ENCODE measurements at places on chromosomes 12 and 14. TPM values are rescaled to one million over a fixed set of nuclear protein-coding genes. Genes with fewer than 3 reads are reported as not detected.

DNA sequence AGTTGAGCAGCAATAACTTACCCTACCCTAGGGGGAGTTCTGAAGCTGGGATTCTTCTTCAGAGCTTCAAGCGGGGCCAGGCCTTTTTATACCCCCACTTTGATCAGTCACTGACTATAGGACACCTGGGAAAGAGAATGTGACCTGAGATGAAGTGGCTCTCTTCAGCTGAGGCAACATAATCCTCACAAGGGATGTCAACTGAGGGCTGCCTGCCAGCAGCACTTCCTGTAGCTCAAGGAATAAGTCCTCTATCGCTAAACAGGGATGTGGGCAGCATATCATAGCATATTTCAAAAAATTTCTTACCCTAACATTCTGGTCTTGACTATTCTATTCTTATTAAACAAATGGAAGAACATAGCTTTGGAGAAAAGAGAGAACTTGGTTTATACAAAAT, 17.4 kb downstream of the LGALS3 start:
- no peak overlapping the region for H3K4me3 ChIP-seq
- no peaks in the 10 kb centered on the region for H3K27me3 ChIP-seq
- H3K27ac ChIP-seq, result no peak overlapping the region
- DNase-seq, result no peak
- peaks cover 44% of the 10 kb centered on the region for H3K36me3 ChIP-seq

DNA sequence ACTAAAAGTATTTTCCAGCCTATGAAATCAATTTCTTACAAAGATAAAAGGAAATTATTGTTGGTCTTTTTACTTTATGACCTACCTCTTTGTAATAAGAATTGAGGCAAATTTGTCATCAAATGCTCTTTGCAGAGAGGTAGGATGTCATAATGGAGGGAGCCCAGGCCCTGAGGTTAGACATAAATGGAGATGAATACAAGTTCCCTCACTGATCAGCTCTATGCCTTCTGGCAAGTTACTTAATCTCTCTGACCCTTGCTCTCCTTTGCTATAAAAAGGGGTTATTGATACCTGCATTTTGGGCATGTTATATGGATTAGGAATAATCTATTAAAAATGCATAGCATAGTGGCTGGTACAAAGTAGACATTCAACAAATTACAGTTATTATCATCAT, 146.9 kb upstream of the KRR1 start:
- no peaks in the 10 kb centered on the region for H3K4me1 ChIP-seq
- H3K36me3 ChIP-seq, result no peaks in the 10 kb centered on the region
- no peak overlapping the region for H3K4me3 ChIP-seq
- no peak for DNase-seq
- H3K27ac ChIP-seq, result no peak overlapping the region

GRCh38 chr14:102711207-102711606, 66.0 kb upstream of the TRAF3 start:
- no peaks in the 10 kb centered on the region for H3K27me3 ChIP-seq
- peaks cover 13% of the 10 kb centered on the region for H3K36me3 ChIP-seq
- no peak for DNase-seq
- H3K4me1 ChIP-seq, result no peaks in the 10 kb centered on the region
- H3K4me3 ChIP-seq, result no peak overlapping the region

DNA sequence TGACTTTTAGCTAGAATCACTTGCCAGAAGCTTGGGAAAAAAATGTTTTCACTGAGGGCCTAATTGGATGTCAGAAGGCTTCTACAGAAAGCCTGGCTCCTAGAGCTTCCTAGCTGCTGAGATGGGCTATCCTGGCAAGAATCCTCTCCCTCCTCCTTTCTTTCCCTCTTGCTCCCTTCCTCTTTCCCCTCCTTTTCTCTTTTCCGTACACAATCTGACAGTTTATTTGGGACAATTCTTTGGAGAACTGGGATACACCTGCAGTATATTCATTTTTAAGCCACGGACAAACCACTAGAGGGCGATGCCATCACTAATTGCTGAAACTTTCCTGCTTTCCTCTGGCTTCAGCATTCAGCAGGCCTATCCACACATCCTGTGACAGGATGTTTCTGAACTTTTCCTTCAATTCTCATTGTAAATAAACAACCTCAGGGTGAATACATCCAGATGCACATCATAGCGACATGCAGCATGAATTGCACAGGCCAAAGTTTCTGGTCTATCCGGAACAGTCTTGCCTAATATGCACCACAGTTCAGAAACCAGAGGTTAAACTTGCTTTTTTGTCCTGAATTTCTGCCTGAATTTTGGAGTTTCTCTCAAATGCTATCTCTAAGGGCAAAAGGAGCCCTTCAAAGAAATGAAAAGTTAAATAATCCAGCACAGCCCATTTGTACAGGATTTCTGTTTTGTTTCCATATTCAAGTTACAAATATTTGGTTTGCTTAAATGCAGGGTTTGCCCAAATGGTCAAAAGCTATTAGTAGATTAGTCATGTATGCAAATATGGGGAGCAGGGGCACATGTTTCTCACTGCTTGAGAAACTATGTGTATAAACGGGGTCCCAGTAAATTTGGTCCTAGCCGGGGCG, 142.8 kb downstream of the PAWR start:
- H3K27me3 ChIP-seq, result no peaks in the 10 kb centered on the region
- peaks cover 34% of the 10 kb centered on the region for H3K4me1 ChIP-seq
- no peaks in the 10 kb centered on the region for H3K36me3 ChIP-seq
- peak overlapping the region; percentile 98 for H3K27ac ChIP-seq
- peak overlapping the region; percentile 5 for H3K4me3 ChIP-seq

DNA sequence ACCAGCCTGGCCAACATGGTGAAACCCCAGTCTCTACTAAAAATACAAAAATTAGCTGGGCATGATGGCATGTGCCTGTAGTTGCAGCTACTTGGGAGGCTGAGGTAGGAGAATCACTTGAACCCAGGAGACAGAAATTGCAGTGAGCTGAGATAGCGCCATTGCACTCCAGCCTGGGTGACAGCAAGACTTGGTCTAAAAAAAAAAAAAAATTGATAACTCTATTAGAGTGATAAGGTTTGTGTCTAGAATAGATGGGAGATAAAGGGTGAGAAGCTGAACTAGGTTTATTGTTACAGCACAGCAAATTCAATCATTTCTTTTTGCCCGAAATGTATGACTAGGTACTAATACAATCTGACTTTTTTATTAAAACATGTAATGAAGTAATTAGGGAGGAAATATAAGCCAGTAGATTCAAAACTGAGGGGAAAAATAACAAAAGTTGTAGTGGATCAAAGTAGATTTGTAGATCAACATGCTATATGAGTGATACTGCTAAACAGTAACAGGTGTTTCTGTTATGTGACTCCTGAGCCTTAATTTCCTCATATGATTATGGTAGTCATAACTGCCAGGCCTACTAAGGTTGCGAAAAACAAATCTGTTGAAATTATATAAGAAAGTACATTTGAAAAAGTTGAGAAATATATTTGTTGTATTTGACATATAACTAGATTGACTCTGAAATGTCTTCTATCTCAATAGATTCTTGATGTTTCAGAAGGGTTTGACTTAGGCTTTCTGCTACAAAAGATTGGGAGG, 83.6 kb downstream of the WNK1 start:
- no peaks in the 10 kb centered on the region for H3K4me1 ChIP-seq
- no peak overlapping the region for H3K27ac ChIP-seq
- DNase-seq, result no peak
- H3K27me3 ChIP-seq, result no peaks in the 10 kb centered on the region
- no peak overlapping the region for H3K4me3 ChIP-seq
- peaks cover 4% of the 10 kb centered on the region for H3K36me3 ChIP-seq

DNA sequence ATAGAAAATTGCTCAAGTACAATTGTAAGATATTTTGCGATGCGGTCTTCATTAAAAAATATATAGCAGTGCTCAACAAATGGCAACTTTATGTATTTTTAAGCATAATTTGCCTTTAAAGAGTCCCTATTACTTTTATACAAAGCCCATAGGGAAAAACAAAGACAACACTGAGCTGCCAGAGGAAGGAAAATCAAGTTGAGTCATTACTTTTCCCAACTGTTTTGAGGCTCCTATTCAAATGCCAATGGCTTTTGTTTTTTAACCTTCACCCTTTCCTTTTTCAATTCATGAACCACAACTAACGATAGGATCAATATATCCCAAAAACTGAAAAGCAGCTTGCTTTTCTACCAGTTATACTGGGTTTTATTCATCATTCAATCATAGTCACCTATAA, 157.6 kb upstream of the PLEKHA5 start:
- DNase-seq, result no peak
- no peaks in the 10 kb centered on the region for H3K27me3 ChIP-seq
- no peak overlapping the region for H3K27ac ChIP-seq
- H3K4me3 ChIP-seq, result no peak overlapping the region
- H3K36me3 ChIP-seq, result no peaks in the 10 kb centered on the region
- H3K4me1 ChIP-seq, result peaks cover 13% of the 10 kb centered on the region

DNA sequence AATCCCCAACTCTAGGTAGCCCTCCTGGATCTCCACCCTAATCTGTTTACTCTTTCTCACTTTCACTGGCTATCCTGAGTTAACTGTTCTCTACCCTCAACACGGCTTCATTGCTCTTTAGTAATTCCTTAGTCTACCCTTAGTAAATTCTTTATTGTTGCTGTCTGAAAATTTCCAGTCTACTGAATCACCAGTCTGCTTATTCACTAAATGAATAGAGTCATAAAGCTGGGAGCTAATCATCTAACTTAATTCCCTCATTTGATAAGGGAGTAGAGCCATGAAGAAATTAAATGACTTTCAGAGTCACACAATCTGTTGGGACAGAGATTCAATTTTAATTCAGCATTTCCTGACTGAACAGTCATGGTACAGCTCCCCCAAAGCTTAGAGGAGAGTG, 36.5 kb downstream of the YEATS4 start:
- no peaks in the 10 kb centered on the region for H3K27me3 ChIP-seq
- H3K4me1 ChIP-seq, result no peaks in the 10 kb centered on the region
- H3K36me3 ChIP-seq, result no peaks in the 10 kb centered on the region
- DNase-seq, result no peak
- H3K4me3 ChIP-seq, result no peak overlapping the region

DNA sequence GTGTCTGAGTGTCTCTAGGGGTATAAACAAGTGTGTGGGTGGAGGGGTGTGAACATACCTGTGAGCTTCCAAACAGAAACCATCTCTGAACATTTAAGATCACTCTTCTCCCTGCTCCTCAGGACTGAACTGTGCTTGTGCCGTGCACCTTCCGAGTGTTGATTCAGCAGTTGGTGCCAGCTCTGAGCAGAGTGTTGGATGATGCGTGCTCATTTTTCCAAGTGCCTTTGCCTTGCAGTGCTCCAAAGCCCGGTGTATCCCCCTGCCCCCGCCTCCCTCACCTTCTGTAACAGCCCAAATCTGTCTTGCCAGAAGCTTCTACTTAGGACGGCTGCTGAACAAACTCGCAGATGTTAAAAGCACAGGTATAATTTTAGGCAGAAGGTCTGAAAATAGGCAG, 4.4 kb downstream of the WSCD2 start:
- H3K27ac ChIP-seq, result no peak overlapping the region
- H3K36me3 ChIP-seq, result no peaks in the 10 kb centered on the region
- H3K4me1 ChIP-seq, result peaks cover 25% of the 10 kb centered on the region
- peaks cover 9% of the 10 kb centered on the region for H3K27me3 ChIP-seq
- H3K4me3 ChIP-seq, result no peak overlapping the region

GRCh38 chr14:38208618-38209562, 1.2 kb downstream of the SSTR1 start:
- no peak overlapping the region for H3K27ac ChIP-seq
- DNase-seq, result peak; percentile 63
- no peaks in the 10 kb centered on the region for H3K36me3 ChIP-seq
- peaks cover 93% of the 10 kb centered on the region for H3K27me3 ChIP-seq

DNA sequence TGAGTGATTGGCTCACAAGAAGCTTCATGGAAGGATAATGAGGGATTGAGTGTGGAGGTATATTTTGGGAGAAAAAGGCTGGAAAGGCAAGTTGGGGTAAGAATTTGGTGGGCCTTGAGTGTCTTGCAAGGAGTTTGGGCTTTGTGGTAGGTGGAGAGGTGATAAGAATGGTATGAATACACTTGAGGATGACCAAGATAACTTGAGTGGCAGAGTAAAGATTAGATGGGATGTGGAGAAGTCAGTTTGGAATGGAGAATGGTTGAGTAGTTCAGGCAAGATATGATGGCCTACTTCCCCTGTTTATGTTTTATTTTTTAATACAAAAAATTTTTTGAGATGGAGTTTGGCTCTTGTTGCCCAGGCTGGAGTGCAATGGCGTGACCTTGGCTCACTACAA, 9.1 kb downstream of the ADCK1 start:
- H3K4me1 ChIP-seq, result no peaks in the 10 kb centered on the region
- no peaks in the 10 kb centered on the region for H3K36me3 ChIP-seq
- no peak overlapping the region for H3K27ac ChIP-seq
- H3K4me3 ChIP-seq, result no peak overlapping the region
- DNase-seq, result no peak

Gene SERPINA1
- total RNA-seq, result 0.13 TPM

Gene VPS29
- total RNA-seq, result 69.5 TPM

Gene ADCY4
- total RNA-seq, result not detected

Data from neural progenitor cell (in vitro differentiated cells).